ENCODE measurements at places on chromosomes 11 and 22.

DNA sequence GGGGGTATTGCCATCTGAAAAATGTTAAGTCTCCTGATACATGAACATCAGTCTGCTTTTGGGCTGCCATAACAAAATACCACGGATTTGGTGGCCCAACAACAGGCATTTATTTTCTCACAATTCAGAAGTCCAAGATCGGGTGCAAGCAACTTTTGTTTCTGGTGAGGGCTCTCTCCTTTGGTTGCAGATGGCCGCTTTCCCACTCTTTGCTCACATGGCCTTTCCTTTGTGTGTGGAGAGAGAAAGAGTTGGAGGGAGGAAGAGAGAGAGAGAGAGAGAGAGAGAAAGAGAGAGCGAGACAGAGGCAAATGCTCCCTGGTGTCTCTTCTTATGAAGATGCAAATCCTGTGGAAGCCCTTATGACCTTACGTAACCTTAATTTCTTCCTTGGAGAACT is 2.5 kb upstream of the KRTAP5-2 start:
- no peak for DNase-seq

- no peak for DNase-seq
These were observed 134.2 kb downstream of the STK33 start for GRCh38 chr11:8459711-8460399.

GRCh38 chr22:32636884-32637283 is 162.3 kb downstream of the FBXO7 start:
- DNase-seq, result no peak

- no peak for DNase-seq
These were observed 13.0 kb downstream of the LTO1 start for GRCh38 chr11:69662021-69662698.

DNA sequence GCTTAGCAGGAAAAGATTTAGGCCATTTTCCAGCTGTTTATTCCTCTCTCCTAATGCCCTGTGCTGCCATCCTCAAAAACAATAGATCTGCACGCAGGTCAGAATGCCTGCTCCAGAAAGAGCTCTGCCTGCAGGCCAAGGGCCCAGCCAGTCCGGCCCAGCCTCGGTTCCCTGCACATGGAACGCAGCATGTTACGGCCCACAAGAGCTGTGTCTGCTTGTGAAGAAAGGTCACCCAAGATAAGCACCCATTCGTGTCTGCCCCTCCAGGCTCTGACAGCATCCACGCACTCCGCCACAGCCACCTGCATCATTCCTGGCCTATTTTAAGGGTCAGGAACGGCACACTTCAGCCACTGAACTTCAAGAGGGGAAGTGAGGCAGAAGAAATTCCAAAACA is 152.2 kb downstream of the SPATA19 start:
- DNase-seq, result no peak

GRCh38 chr11:69914286-69915150 is 95.3 kb upstream of the FGF3 start:
- no peak for DNase-seq

DNA sequence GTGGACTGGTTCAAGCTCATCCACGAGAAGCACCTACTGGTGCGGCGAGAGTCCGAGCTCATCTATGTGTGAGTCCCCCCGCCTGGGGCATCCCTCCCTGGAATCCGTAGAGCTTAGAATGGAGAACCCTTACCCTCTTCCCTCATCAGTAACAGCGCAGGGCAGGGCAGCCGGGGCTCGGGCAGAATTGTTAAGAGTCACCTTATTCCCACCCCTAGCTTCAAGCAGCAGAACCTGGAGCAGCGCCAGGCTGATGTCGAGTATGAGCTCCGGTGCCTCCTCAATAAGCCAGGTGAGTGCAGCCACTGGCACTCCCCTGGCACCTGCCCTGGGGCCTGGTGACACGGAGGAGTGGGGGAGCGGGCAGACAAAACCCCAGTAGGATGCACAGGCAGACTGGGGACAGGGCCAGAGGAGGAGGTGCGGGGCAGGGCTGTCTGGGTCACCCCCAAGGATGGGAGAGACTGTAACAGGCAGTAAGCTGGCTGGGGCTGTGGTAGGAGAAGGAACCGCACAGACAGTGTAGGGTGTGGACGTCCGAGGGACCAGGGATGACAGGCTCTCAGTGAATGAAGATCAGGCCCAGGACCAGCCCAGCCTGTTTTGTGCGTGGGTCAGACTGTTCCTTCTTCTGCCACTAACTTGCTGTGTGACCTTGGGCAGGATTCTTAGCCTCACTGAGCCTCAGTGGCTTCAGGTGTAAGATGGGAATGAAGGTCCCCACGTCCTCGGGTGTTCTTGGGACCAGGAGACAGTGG is 20.4 kb downstream of the C22orf23 start:
- DNase-seq, result no peak

GRCh38 chr22:44885806-44886360 is 123.9 kb downstream of the PHF21B start:
- DNase-seq, result no peak

GRCh38 chr11:13210424-13210823 is 67.2 kb upstream of the BMAL1 start:
- DNase-seq, result no peak

- DNase-seq, result no peak
These were observed 160.1 kb upstream of the ZC3H12C start for GRCh38 chr11:109933126-109933525.

DNA sequence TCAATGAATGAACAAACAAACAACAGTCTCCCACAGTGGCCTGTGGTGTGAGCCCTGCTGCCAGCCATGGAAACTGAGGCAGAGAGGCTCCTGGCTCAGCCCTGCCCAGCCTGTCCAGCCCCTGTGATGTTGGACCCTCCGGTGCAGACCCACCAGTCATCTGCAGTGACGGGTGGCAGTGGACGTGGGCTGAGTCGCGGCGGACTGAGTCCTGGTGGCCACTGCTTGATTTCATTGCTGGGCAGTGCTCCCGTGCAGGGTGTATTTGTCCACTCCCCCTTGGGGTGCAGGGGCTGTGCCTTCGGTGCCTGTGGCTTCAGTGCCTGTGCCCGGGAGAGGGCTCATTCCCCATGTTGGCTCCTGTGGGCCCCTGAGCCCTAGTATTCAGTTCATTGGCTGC is 31.9 kb upstream of the MUC5AC start:
- DNase-seq, result no peak

DNA sequence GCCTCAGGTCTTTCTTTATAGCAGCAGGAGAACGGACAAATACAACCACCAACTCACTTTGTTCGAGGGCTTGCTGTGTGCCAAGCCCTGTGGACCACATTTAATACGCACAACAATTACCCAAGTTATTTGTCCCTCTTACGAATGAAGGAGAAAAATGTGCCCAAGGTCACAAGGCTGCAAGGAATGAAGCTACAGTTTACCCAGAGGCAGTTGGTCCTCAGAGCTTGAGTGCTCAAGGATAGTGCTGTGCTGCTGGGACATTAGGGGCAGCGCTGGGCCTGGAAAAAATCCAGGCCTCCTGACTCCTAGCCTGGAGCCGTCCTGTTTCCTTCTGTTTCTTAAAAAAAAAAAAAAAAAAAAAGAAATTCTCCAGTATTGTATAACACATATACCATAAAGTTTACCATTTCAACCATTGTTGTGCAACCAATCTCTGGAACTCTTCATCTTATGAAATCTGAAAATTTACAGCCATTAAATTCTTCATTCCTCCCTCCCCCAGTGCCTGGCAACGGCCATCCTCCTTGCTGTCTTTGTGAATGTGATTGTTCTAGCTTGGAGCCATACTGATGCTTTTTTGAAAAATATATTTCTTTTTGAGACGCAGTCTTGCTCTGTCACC is 1.0 kb upstream of the C11orf86 start:
- DNase-seq, result no peak

DNA sequence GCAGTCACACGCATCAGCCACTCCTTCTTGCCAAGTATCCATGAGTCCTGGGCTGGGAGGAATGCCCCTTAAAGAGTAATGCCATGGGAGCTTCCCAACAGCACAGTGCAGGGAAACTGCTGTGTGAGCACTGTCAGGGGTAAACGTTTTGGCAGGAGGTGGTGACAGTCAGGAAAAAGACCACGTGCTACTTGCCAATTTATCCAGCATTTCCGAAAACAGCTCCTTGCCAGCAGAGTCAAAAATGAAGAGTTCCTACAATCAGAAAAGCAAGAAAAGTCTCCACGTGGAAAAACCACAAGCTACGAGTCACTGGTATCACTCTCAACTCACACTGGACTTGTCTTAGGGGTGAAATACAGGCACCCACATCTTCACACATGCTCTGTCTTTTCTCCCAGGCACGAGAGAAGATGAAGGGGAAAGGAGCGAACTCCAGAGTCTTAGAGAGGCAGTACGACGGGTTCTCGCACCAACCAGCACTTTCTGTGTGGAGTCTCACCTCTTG is 9.9 kb downstream of the IFT27 start:
- no peak for DNase-seq

DNA sequence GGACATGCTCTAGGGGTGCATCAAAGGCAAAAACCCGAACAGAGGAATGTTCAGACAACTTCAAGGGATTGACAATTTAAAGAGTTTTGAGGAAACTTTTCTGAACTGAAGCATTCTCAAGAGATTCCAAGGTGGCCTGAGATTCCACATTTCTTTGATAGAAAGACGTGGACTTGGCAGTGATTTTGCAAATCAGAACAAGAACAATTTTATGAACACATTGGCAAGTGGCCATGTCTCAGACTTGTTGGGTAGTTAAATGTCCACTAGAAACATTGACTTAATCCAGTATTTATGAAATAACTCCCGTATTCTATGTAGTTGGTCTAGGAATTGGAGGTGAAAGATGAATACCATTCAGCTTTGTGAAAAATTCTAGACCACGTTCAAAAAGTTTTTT is 13.8 kb downstream of the NCAM1 start:
- DNase-seq, result no peak

- DNase-seq, result no peak
These were observed 39.0 kb downstream of the SLCO2B1 start for GRCh38 chr11:75189911-75190310.
